Mammary epithelial cell (primary cell): ENCODE measurements at places on chromosomes 3 and 15. TPM values are rescaled to one million over a fixed set of nuclear protein-coding genes. Genes with fewer than 3 reads are reported as not detected.

- DNase-seq: peak; percentile 92
These were observed 33.1 kb downstream of the RAB11A start for GRCh38 chr15:65902373-65902772.

Gene PLSCR5
- total RNA-seq: not detected in 2 replicates

DNA sequence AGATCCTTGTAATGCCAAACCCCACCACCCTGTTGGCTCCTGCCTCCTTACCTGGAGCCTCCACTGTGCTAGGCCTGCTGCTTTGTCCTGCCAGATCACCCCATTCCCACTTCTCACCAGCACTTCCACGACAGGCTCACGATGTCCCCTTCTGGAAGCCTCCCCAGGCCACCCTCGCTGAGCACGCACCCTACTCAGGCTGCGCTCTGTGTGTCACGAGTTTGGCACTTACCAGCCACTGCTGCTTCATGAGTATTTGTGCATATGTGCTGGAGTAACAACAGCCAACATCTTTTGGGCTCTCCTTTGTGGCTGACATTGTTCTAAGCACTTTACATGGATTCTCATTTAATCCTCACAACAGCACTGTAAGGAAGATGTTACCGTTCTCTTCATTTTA lies 58.1 kb downstream of the PDIA5 start:
- no peak for DNase-seq

Gene DYNLT2B
- 17.3 and 17.8 TPM in 2 replicates for total RNA-seq

Gene SAMMSON
- total RNA-seq: not detected in 2 replicates

- no peak for DNase-seq
These were observed 16.3 kb upstream of the ATP10A start for GRCh38 chr15:25879438-25879837.

Gene BFSP2
- total RNA-seq: not detected in 2 replicates

Gene SNX33
- 28.2 TPM for total RNA-seq

DNA sequence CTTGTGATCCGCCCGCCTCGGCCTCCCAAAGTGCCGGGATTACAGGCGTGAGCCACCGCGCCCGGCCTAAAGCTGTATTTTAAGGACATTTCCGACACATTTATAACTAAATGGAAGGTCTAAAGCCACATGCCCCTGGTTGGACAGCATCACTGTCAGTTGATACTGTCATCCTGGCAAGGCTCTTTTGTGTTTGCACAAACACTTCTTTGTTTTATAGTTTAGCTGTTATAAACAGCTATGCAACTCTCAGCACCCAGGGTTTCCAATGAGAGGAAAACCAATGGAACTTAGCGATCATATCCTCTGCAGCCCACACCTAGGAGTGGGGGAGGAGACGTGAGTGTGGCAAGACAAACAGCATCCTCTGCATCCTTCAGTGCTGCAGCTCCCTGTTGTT lies 19.7 kb downstream of the NIPA1 start:
- no peak for DNase-seq

Gene RLBP1
- 0.17 TPM for total RNA-seq

DNA sequence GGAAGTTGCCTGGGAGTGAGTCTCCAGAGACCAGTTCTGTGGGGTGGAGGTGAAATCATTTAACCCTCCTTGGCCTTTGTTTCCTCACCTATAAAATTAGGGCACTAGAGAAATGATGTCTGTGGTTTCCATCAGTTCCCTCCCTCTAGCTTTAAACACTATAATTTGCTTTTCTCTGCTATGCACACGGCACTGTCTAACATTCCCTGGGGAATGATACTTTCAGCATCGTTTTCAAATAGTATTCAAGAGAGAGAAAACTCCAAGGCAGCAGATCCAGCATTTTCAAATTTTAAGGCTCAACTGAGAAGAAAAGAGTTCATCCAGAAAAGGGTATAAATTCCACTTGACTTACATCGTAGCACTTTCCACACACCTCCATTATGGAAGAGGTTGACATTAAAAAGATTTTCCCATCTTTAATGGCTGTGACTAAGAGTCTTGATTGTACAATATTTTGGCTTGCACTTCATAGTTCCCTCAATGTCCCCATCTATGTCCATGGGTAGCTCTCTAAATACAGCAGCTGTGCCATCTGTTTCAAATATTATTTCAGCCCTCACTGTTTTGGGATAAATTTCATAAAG lies 137.7 kb upstream of the ZPLD1 start:
- no peak for DNase-seq

DNA sequence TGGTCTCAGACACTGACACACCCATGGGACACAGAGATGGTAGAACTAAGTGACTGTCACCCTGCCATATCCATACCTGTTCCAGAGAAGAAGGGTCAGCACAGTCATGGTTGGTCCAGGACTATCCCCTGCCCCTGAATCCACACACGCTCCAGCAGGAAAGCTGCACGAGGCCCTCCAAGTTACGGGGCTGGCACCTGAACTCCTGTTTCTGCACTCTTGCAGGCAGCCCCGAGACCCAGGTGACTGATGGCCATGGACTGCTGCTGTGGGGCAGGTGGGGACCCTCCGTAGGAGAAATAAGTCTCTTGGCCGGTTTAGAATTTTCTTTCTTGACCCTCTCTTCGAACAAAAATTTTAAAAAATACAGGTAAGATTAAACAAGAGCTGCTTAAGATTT lies 30.6 kb downstream of the CHDH start:
- DNase-seq: no peak

Gene CLSTN2
- 2.0 TPM for total RNA-seq

DNA sequence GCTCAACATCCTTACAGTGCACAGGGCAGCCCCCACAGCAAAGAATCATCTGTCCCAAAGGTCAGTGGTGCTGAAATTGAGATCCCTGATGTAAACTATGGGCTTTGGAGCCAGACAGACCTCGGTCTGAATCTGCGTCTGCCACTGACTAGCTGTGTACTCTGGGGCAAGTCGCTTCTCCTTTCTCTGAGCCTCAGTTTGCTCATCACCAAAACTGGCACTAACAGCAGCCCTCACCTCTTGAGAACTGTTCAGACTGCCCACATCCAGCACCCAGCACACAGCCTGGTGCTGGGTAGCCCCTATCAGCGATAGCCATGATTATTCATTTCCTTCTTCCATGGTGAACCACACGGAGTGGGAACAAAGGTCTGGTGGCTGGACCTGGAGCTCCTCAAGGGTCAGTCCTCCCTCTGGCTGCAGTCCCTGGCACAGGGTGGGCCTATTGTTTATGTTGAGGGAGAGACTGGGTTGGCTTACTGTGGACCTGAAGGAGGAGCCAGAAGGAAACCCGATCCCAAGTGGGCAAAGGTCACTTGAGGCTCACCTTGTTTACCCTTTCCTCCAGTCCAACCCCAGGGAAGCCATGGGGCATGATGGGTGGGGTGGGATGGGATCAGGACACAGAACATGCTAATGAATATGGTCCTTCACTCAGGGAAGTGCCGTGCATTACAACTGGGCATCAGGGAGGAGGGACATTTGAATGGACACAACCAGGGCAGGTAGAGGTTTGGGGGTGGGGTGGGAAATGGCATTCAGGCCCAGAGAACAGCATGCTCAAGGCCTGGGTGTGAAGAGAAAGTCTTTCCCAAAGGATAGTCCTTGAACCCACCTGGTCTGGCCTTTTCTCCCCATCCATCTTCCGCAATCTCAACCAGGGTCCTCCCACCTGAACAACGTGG lies 1.6 kb upstream of the PRKCD start:
- no peak for DNase-seq

GRCh38 chr15:89400116-89400781 lies 65.6 kb upstream of the POLG start:
- DNase-seq: no peak

Gene UBL7
- 36.4 and 54.6 TPM in 2 replicates for total RNA-seq

DNA sequence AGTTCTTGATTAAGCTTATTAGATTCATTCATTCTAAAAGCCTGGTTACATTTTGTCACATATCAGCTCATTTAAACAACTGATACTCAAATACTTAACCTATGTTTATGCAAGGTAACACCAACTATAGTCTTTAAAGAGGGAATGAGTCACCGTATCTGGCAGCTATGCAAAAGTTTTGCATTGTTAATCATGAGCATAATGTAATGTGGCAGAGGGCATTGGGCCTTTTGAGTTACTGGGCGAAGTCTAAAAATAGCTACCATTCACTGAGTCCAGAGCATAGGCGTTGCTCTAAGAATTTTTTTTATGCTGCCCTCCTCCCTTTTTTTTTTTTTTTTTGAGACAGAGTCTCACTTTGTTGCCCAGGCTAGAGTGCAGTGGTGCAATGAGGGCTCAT lies 277.7 kb upstream of the ZNF717 start:
- DNase-seq: peak; percentile 93

Gene DOCK3
- total RNA-seq: 0.17 TPM

Gene SPTBN5
- total RNA-seq: 17.0 TPM

DNA sequence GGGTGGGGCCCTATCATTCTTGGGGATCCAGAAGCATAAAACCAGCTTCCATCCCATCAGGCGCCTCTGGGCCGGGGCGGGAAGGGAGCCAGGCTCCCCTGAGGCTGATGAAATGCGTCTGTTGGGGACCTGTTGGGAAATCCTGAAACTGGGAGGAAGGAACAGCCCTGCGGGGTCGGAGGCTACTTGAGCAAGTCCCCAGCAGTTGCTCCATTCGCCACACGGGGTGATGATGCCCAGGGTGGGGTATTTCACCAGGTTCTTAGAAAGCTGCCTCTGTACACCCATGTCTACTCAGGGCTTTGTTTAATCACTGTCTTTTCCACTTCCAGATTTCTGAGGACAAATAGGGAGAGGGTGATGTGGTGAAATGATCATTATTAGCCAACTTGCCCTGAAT lies 25.4 kb upstream of the TSEN2 start:
- no peak for DNase-seq

DNA sequence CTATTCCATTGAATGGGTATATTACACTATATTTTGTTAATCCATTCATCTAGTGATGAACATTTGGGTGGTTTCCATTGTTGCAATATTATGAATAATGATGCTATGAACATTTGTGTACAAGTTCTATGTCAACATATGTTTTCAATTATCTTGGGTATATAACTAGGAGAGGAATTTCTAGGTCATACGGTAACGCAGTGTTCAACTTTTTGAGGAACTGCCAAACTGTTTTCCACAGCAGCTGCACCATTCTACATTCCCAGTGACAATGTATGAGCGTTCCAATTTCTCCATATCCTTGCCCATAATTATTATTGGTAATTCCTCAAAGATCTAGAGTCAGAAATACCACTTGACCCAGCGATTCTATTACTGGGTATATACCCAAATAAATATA lies 24.1 kb upstream of the RORA start:
- DNase-seq: no peak

- no peak for DNase-seq
These were observed 96.5 kb downstream of the ARHGEF26 start for GRCh38 chr3:154217671-154218070.

Gene DUOXA2
- total RNA-seq: not detected

Gene TP63
- total RNA-seq: 286 TPM

- peak; percentile 62 for DNase-seq
These were observed 53.4 kb downstream of the SLC6A11 start for GRCh38 chr3:10869460-10869859.

DNA sequence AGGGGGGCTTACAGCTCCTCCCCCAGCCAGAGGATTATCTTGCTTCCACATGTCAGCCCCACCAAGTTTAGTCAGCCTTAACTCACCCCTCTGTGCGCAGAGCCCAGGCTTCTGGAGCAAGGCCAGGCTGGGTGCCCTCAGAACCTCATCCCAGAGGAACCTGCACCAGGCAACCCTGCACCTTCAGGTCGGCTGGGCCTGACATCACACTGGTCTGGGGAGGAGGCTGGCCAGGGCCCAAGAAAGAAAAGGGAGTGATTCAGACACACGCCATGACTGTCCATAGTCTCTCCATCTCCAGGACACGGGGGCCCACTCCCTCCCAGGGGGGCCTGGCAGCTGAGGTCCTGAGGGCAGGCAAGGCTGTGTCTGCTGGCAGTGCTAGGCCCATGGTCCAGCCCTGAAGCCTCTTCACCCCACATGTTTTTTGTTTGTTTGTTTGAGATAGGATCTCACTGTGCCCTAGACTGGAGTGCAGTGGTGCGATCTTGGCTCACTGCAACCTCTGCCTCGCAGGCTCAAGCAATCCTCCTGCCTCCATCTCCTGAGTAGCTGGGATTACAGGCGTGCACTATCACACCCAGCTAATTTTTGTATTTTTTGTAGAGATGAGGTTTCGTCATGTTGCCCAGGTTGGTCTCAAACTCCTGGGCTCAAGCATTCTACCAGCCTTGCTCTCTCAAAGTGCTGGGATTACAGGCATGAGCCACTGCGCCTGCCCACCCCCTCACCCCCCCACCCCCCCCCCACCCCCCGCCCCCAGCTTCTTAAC lies 11.1 kb downstream of the TNK2 start:
- peak; percentile 93 for DNase-seq

DNA sequence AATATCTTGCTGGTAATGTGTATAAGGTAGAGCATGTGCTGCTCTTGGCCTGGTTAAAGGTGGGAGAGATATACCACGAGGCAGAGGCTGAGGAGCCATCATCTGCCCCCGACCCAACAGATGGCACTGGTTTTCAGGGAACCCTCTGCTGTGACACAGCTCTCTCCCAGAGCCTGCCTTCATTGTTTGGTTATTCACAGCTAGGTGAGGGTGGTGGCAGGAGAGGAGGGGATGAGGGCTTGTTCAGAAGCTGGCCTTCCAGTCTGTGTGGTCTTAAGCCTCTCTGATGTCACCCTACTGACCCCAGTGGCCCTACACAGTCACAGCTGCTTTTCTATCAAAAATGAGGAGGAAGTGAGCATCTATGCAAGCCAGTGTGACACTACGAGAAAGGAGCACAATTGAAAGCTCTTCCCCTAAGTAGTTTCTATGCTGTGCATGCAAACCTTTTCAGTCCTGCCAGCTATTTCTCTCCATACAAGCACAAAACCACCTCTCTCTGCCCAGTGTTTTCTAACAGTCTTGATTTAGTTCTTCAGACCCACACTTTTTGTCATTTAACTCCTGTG lies 258.4 kb upstream of the AGTR1 start:
- no peak for DNase-seq

DNA sequence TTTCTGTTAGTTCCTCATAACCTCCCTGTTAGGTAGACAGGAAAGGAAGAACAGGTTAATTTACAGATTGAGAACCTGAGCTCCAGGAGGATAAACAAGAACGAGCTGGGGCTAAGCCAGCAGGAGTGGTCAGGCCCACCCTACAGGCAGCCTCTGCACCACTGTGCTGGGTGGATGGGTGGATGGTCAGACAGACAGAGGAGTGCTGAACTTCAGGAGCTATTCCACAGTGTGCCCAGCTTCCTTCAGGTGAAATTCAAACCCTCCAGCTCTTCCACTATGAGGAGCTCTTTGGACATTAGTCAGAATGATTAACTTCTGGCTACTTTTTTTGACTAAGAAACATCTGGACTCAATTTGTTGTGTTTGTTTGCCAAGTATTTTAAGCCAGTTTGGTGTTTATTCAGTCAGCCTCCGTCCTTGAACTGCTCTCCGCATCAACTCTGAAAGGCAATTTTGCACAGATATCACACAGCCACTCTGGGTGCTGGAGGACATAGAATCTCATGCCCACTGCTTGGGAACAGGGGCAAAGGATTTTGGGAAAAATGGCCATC lies 361.9 kb downstream of the CLSTN2 start:
- DNase-seq: no peak
